ENCODE measurements at places on chromosomes 2 and 18. TPM values are rescaled to one million over a fixed set of nuclear protein-coding genes. Genes with fewer than 3 reads are reported as not detected.

DNA sequence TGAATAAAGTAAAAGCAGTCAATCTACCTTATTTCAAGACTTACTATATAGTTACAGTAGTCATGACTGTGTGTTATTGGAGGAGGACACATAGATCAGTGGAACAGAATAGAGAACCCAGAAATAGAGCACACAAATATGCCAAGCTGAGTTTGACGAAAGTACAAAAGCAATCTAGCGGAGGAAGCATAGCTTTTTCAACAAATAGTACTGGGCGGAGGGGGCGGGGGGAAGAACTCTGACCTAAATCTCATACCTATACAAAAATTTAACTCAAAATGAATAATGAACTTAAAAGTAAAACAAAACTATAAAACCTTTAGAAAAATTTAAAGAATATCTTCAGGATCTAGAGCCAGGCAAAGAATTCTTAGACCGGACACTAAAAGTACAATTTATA, 139.1 kb downstream of the AGPS start:
- no peak overlapping the region for H3K27ac ChIP-seq
- no peaks in the 10 kb centered on the region for H3K27me3 ChIP-seq
- H3K36me3 ChIP-seq: peaks cover 3% of the 10 kb centered on the region

DNA sequence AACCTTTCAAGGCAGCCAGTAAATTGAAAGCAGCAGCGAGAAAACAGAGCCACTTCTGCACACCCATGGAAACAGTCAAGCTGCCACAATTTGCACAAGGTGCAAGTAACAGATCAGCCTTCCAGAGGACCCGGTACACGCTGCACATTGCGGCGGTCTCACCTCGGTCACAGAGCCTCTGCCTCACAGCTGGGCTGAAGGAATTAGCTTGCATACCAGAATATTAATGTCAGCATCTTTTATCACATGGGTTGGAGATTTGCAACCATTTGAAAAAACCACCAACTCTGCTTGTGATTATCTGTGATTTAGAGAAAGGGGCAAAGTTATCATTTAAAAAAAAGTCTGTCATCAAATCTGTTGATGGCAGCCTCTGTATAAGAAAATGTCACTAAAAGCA, 330.5 kb upstream of the TCF4 start:
- H3K4me1 ChIP-seq: no peaks in the 10 kb centered on the region
- no peak overlapping the region for H3K4me3 ChIP-seq
- no peaks in the 10 kb centered on the region for H3K27me3 ChIP-seq
- no peak overlapping the region for H3K27ac ChIP-seq
- H3K36me3 ChIP-seq: peaks cover 29% of the 10 kb centered on the region

- H3K4me1 ChIP-seq: peaks cover 4% of the 10 kb centered on the region
- DNase-seq: no peak
- H3K4me3 ChIP-seq: no peak overlapping the region
- no peaks in the 10 kb centered on the region for H3K27me3 ChIP-seq
Observed at GRCh38 chr18:470661-471501, 29.6 kb downstream of the COLEC12 start.

DNA sequence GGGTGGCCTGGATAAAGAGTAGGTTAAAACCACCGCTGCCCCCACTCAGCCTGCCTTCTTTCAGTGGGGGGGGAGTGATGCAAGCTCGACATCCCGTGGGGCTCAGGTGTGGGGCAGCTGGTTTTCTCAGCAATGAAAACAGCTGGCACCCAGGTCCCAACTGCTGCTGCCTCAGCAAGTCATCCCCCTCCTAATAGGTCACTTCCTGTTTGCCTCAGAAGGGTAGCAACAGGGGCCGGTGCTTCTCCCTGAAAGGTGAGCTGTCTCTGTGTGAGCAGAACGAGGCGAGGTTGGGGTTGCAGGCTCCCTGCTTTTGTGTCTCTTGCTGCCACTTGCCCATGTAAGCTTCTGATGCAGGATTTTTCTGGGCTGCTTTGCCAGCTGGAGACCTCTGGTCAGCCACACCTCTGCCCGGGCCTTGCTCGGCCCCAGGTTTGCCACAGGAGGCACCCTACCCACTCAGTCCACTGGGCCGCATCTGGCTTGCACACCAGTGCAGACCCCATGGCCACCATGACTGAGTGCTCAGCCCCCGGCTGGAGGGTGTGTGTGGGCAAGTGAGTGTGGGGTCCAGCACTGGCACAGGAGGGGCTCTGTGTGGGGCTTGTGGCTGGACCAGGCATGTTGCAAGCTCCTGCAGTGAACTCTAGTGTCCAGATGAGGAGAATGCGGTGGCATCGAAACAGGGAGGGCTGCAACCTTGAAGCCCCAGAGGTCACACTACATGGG, 11.5 kb upstream of the ASB1 start:
- H3K27ac ChIP-seq: no peak overlapping the region
- no peaks in the 10 kb centered on the region for H3K4me1 ChIP-seq
- H3K36me3 ChIP-seq: peaks cover 10% of the 10 kb centered on the region
- H3K27me3 ChIP-seq: no peaks in the 10 kb centered on the region
- no peak overlapping the region for H3K4me3 ChIP-seq

DNA sequence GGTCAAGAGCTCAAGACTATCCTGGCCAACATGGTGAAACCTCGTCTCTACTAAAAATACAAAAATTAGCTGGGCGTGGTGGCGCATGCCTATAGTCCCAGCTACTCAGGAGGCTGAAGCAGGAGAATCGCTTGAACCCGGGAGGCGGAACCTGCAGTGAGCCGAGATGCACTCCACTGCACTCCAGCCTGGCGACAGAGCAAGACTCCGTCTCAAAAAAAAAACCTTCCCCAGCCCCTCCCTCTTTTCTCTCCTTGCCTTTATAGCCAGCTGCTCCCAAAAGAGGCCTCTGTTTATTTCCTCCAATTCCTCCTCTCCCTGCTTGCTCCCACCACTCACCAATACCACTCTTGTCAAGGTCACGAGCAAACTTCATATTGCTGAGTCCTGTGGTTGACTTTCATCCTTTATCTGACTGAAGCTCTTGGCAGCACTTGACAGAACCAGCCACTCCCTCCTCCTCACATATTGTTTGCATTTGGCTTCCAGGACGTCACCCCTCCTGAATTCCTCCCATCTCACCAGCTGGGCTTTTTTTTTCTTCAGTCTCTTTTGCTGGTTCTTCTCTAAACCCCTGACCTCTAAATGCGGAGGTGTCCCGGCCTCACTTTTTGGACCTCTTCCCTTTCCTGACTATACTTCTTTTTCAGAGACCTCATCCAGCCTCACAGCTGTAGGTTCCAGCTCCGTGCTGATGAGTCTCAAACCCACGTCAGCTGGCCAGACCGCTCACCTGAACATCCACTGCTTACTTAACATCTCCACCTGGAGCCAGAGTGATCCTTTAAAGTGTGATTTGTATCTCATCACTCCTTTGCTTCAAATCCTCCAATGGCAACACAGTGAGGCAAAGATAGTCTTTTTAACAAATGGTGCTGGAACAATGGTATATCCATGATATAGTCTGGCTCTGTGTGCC, 84.6 kb upstream of the CAB39 start:
- no peaks in the 10 kb centered on the region for H3K4me1 ChIP-seq
- no peak for DNase-seq
- H3K27me3 ChIP-seq: no peaks in the 10 kb centered on the region

GRCh38 chr2:240322991-240323390, 112.5 kb upstream of the GPC1 start:
- no peaks in the 10 kb centered on the region for H3K27me3 ChIP-seq
- H3K4me3 ChIP-seq: no peak overlapping the region
- H3K36me3 ChIP-seq: no peaks in the 10 kb centered on the region
- no peaks in the 10 kb centered on the region for H3K4me1 ChIP-seq

- peaks cover 7% of the 10 kb centered on the region for H3K36me3 ChIP-seq
- H3K27me3 ChIP-seq: no peaks in the 10 kb centered on the region
- H3K4me3 ChIP-seq: no peak overlapping the region
- no peaks in the 10 kb centered on the region for H3K4me1 ChIP-seq
- no peak overlapping the region for H3K27ac ChIP-seq
Observed at GRCh38 chr18:2534906-2535305, 36.4 kb downstream of the METTL4 start.

GRCh38 chr2:147356157-147356556, 488.7 kb upstream of the ACVR2A start:
- H3K27me3 ChIP-seq: no peaks in the 10 kb centered on the region
- no peaks in the 10 kb centered on the region for H3K4me1 ChIP-seq
- no peak for DNase-seq
- H3K36me3 ChIP-seq: no peaks in the 10 kb centered on the region

DNA sequence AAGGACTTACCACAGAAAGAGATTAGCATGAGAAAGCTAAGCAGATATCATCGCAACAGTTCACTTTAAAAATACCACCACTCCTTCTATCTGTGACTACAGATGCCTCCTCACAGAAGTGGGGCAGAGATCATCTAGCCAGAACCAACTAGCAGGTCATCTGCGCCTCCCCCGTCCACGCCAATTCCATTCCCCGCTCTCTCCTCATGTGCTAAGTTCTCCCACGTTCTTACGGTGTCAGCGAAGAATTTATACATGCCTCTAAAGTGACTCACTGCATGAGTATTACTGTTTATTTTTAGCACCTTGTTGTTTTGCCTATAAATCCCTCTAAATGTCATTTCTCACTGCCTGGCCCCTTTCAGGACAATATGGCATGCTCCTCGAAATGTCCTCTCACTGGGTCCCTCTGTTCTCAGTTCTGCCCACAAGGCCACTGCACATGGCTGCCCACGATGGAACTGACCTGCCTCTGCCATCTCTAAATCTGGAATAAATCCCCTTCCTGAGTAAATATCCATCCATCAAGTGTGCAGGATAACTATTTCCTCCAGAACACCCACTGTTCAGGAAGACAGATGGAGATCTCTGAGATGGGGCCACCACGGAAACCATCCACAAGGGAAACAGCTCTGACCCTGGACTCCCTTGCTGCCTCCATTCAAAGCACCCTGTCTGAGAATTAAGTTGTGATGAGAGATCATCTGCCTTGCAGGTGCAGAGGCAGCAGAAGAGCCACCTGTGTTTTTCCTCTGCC, 137.7 kb downstream of the IRS1 start:
- H3K4me3 ChIP-seq: no peak overlapping the region
- no peak for DNase-seq
- H3K27ac ChIP-seq: no peak overlapping the region
- H3K36me3 ChIP-seq: no peaks in the 10 kb centered on the region
- no peaks in the 10 kb centered on the region for H3K27me3 ChIP-seq

The NAPG gene
- total RNA-seq: 26.5 TPM

The HNMT gene
- total RNA-seq: 1.3 TPM

The RNF125 gene
- 9.4 TPM for total RNA-seq

The CNGA3 gene
- not detected for total RNA-seq
